Amniotic stem cell (primary cell): ENCODE measurements at places on chromosomes 12 and 14.

DNA sequence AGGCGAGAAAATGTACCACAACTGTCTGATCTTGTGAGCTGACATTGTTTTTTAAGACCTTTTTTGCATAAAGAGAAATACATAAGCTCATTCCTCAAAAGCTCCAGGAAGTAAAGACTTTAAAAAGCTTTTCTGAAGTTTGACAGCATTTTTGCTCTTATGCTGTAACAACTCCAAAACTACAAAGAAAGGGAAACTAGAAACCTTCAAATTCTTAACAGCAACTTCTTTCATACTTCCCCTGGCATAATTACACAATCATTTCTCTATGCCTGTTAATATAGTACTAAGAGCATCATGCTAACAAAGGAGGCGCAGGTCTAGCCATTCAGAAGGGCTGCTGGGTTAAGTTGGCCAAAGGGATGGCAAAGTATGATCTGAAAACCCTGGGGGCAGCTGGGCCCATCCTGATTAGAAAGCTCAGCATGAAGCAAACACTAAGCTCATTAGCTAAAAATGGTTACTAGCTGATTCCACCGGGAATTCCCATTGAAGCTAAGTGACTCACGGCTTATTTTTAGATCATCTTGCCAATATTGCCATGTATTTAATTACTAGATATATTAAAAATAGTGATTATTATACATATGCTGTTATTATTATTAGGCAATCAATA is 26.1 kb upstream of the ANP32D start:
- DNase-seq = no peak

DNA sequence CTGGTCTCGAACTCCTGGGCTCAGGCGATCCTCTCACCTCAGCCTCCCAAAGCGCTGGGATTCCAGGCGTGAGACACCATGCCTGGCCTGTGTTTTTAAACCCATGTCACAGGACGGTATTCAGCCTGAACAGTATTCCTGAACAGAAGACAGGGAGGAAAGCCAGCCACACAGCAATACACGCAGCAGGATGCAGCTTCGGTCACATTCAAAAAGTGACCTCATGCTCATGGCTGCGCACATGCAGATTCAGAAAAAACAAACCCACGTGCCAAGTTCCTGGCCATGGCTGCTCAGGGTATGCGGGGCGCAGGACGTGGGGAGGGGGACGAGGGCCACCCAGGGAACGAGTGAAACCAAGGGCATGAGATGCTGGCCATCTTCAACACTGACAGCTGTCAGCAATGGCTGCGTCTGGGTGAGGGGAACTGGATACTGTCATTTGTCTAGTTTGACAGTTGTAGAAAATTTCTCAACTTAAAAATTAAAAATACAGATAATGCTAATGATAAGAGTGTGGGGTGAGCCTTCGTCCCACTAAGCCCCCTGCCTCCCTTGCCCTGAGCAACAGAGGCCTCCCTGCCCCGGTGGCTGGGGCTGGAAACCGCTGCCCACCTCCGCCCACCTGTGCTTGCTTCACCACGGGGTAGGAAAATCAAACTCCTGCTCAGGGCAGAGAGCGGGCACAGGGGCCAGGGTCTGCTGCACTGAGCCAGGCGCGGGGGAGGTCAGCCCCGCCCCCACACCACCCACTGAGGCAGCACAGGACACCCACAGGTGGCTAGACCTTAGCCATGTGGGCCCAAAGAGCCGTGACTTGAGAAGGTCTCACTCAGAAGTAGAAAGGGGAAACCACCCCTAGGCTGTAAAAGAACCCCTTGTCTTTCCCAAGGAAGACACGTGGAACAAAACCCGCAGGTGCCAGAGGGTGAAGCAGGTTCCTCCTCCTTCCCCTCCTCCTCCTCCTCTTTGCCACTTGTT is 84.2 kb downstream of the SCARB1 start:
- DNase-seq = no peak

DNA sequence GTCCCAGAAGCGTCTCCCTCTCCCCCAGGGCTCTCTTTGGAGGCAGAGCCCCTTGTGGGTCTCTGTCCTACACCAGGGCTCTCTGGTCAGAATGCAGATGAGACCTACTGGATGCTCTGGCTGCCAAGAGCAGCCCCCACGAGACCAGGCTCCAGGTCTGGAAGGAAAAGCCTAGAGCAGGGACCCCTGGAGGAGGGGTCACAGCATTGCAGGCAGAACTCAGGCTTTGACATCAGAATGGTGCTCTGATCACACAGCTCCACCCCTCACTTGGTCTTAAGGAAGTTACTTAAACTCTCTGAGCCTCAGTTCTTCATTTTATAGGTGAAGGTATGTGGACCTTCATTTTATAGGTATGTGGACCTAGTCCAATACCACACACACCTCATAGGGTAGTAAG is 83.1 kb downstream of the ARL6IP4 start:
- DNase-seq = no peak

DNA sequence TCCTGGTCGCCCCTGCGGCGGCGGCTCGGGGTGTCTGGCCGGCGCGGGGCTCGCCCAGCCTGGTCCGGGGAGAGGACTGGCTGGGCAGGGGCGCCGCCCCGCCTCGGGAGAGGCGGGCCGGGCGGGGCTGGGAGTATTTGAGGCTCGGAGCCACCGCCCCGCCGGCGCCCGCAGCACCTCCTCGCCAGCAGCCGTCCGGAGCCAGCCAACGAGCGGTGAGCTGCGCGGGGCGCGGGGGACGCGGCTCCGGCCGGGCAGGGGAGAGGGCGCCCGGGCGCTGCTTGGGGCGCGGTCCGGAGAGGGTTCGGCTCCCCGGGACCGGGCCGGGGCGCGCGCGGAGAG is at the start of gene LGALS3:
Gene LGALS3, plus strand, starts transcription at position 167 of the 342 bp plus-strand sequence. CDS start 8,122 bp downstream, outside the sequence.
- DNase-seq = no peak

DNA sequence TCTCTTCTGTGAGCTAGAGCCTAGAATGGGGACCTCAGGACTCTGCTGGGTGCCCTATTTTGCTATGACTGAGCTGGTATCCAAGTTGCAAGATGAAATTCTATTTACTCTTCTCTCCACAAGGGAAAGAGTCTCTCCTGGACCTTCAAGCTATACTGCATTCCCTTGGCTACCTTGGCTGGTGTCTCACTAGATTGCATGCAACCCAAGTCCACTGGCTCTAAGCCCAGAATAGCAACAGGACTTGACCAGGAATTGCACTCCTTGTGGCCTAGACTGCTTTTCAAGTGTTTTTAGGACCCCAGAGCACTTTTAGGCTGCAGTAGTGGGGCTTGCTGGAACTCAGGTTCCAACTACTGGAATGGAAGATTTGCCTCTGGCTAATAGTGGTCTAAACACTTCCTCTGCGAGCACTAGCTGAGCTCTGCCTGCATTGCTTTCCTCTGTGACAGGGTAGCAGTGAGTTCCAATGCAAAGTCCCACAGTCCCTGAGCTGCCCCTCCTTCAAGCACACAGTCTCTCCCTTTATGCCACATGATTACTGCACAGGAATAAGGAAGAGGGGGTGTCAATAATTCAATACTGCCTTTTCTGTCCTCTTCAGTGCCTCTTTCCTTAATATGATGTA is 1009.1 kb upstream of the FLRT2 start:
- DNase-seq = no peak

- DNase-seq = no peak
Observed at GRCh38 chr12:76883811-76884210, 5.0 kb upstream of the CSRP2 start.
